ENCODE measurements at places on chromosomes 5 and 9.

DNA sequence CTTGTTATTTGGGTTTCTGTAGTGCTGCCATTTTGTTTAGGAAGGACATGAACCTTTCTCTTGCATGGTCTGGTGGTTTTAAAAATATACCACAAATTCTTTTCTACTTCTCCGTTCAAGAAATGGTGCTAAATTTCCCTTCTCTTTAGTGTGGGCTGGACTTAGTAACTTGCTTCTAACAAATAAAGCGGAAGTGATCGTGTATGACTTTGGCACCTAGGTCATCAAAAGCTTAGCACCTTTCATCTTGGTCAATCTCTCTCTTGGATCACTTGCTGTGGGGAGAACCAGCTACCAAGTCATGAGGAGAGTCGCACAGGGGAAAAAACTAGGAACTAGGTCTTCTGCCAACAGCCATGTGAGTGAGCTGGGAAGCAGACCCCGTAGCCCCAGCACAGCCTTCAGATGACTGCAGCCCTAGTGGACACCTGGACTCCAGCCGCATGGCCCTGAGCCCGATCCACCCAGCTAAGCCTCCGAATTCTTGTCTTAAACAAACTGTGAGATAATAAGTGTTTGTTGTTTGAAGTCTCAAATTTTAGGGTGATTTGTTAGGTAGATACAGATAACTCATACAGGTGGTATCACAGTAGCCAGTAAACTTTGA is 87.7 kb upstream of the CKMT2 start:
- no peak for DNase-seq

DNA sequence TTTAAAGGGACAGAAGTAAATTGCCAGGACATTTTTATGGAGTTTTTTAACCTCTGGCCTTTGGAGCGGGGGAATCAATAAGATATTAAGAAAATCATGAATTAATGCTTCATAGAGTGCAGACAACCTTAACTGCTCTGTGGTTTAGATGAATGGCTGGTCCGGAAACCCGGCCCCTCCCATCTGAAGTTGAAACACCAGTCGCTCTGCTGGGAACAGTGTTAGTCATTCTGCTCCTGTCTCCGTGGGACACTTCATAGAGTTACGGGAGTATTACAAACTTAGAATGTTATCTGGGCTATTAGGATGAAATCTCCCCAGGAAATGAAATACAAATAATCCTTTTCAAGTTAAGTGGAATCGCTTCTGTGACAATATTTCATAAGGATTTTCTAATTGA is 110.1 kb upstream of the IRX2 start:
- no peak for DNase-seq

- DNase-seq, result no peak
These were observed 44.5 kb downstream of the ERCC6L2 start for GRCh38 chr9:95920017-95920416.

- DNase-seq, result no peak
These were observed 77.5 kb downstream of the RXRA start for GRCh38 chr9:134403682-134404301.

DNA sequence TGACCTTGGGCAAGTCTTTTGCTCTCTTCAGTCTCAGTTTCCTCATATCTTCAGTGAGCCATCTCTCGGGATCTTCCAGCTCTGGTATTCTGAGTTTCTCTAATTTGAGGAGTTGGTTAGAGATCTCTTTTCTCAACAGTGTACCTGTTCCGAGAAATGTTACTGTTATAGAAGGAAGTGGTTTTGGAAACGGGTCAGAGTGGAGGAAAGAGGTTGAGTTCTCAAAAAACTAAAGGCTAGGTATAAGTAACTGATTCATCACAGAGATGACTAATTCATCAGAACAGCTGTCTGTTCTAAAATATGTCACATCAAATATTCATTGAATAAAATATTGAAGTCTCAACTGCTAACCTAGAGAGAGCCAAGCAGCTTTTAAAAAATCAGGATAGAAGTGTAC is 106.6 kb downstream of the PALM2AKAP2 start:
- no peak for DNase-seq

DNA sequence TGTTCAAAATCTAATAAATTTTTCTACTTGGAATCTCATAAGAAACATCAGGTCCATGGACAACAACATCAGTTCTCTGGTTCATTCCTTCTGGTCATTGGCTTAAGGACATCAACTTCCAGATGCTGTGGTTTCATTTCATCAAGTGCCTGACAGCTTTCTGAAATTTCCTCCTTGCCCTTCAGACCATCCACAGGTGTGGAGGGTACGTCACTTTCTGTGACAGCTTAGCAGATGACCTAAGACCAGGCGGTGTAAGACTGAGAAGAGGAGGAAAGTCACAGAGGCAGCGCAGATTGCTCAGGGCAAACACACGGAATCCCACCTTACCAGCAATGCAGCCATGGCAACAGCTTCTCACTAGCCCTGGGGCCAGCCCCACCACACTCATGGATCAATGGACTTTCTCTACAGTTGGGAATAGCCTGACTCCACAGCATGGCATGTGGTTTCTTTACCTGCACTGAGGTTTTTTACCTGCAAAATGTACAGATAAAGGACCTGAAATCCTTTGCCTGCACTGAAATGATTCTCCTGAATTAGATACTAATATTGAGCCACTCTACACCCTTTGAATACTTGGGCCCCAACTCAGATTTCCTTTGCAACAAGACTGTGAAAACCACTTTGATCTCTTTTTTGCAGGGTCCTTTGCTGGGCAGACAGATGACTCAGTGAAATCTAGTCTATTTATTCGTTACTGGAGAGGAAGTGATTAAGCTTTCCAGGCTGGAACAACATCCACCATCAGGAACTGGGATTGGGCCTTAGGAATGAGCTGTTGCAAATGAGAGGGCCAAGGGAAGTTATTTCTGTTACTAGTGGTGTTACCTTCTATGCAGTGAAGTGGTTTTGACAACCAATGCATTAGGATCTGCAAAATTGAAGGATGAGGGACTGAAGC is 26.9 kb downstream of the TICAM2 start:
- DNase-seq, result no peak

- DNase-seq, result no peak
These were observed 23.8 kb downstream of the IFNA5 start for GRCh38 chr9:21281275-21281674.

Data from glutamatergic neuron (in vitro differentiated cells).